Calu3 (cell line): ENCODE measurements at places on chromosomes 1 and 21. TPM values are rescaled to one million over a fixed set of nuclear protein-coding genes. Genes with fewer than 3 reads are reported as not detected.

- peaks cover 30% of the 10 kb centered on the region for H3K27me3 ChIP-seq
- no peak overlapping the region for H3K27ac ChIP-seq
- peaks cover 8% of the 10 kb centered on the region for H3K4me1 ChIP-seq
- no peak for DNase-seq
- H3K36me3 ChIP-seq = peaks cover 4% of the 10 kb centered on the region
Observed at GRCh38 chr1:41713557-41714327, 205.0 kb downstream of the HIVEP3 start.

The FOXD3 gene
- 0.28 and 0.29 TPM in 2 replicates for total RNA-seq

DNA sequence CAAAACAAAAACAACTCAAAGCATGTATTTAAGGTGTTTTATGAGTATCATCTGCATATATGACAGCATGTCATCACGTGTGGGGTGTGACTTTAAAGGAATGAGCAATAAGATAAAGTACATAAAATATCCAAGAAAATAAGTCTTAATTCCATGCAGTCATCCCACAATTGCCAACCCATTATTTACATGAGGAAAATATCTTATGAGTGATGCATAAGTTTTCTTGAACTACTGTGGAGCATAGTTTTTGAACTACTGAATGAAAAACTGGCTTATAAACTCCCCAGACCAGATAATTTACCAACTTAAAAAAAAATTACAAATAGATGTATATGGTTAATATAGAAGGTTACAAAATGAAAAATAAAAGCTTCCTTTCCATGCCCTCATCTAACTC is 29.7 kb upstream of the MTMR11 start:
- H3K27ac ChIP-seq = no peak overlapping the region
- no peak for DNase-seq
- H3K4me1 ChIP-seq = no peaks in the 10 kb centered on the region
- H3K36me3 ChIP-seq = peaks cover 33% of the 10 kb centered on the region
- no peaks in the 10 kb centered on the region for H3K27me3 ChIP-seq

The UBXN10 gene
- 0.33 and 0.37 TPM in 2 replicates for total RNA-seq

GRCh38 chr21:39837861-39838359 is 29.3 kb upstream of the PCP4 start:
- no peaks in the 10 kb centered on the region for H3K4me1 ChIP-seq
- no peak for DNase-seq
- no peaks in the 10 kb centered on the region for H3K36me3 ChIP-seq
- no peak overlapping the region for H3K27ac ChIP-seq
- no peak overlapping the region for H3K4me3 ChIP-seq
- peaks cover 25% of the 10 kb centered on the region for H3K27me3 ChIP-seq

GRCh38 chr1:183859831-183860230 is 54.9 kb downstream of the RGL1 start:
- H3K27ac ChIP-seq = no peak overlapping the region
- no peak overlapping the region for H3K4me3 ChIP-seq
- no peaks in the 10 kb centered on the region for H3K36me3 ChIP-seq
- no peaks in the 10 kb centered on the region for H3K27me3 ChIP-seq
- DNase-seq = no peak

The AZIN2 gene
- 3.3 and 3.6 TPM in 2 replicates for total RNA-seq

DNA sequence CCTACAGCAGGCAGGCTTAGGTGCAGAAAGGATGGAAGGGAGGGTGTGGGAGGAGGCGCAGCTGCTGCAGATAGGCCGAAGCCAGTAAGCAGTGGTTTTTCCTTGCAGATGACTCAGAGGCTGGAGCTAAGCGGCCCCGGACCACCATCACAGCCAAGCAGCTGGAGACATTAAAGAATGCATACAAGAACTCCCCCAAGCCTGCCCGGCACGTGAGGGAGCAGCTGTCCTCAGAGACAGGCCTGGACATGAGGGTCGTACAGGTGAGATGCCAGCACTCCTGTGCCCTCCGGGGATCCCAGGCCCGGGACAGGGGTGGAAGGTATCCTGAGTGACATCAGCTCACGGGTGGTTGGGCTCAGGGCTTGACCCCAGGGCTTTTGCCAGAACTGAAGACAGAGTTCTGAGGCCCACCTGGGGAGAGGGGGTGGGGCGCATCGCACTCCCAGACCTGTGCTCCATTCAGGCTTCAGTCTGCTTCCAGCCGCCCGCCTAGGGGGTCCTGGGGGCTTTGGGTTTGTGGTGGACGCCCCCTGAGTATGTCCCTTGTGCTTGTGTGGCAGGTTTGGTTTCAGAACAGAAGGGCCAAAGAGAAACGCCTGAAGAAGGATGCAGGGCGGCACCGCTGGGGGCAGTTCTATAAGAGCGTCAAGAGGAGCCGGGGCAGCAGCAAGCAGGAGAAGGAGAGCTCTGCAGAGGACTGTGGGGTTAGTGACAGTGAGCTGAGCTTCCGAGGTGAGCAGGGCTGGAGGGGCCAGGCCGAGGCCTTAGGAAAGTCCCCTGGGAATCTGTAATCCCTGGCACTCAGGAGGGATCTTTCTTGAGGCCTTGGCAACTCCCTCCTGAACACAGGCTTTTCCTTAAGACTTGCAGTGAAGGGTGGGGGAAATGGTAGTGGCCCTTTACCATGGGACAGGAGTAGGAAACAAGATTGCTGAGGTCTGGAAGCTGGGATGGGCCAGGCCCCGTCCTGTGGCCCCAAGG is 41.5 kb downstream of the LHX4 start:
- no peaks in the 10 kb centered on the region for H3K27me3 ChIP-seq
- H3K27ac ChIP-seq = no peak overlapping the region
- peaks cover 22% of the 10 kb centered on the region for H3K36me3 ChIP-seq
